ENCODE measurements at places on chromosomes 11 and 22.

DNA sequence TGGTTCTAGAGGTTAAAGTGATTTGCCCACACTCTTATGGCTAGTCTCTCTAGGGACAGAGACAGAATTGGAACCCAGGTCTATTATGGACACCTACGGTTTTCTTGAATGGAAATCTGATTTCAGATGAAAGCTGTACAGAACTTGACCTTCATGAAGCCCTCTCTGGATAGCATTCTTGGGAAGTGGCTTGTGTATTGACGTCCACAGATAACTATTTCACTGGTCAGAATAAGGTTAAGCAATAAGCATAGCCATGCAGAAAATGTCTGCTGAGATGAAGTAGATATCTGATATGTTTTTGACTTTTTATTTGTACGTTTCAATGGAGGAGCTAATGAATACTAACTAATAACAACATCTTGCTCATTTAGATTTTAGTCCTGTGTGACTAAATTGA lies 1.1 kb downstream of the TLCD5 start:
- no peak for DNase-seq

DNA sequence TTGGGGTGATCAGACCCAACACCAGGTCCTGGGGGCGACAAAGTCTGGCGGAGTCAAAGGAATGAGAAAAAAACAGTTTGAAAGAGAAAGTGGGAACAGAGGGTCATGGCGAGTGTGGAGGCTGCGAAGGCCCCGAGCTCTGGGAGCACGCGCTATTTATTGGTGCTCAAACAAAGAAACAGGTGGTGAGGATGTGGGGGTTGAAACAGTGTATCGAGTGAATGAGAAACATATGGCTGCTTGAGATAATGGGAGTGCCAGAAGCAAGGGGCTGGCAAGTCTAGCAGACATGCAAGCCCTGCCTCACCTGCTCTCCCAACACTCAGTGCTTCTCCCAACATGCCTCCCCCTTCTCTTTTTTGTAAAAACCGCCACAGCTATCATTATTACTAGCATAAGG lies 7.8 kb upstream of the DUSP18 start:
- DNase-seq = no peak

GRCh38 chr11:46916286-46917108 lies 1.9 kb downstream of the LRP4 start:
- DNase-seq = no peak

GRCh38 chr22:37254867-37255233 lies 10.8 kb upstream of the RAC2 start:
- DNase-seq = peak; percentile 20

GRCh38 chr11:110219006-110219785 lies 77.2 kb downstream of the RDX start:
- no peak for DNase-seq

DNA sequence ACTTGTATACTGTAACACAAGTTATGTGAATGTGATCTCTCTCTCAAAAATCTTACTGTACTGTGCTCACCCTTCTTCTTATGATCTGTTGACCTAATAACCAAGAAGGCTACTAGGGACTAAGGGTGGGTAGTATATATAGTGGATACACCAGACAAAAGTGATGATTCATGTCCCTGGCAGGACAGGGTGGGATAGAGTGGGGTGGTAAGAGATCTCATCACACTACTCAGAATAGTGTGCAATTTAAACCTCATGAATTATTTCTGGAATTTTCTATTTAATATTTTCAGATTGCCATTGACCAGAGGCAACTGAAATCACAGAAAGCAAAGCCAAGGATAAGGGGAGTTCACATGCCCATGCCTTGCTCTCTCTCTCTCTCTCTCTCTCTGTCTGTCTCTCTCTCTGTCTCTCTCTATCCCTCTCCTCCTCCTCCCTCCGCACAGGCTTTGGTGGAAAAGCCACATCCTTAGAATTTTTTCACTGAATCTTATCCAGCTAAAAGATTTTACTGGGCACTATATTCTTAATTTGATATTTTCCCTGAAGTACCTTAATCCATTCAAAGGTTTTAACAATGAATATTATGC lies 12.0 kb upstream of the STK33 start:
- DNase-seq = no peak

GRCh38 chr11:2194877-2195755 lies 23.5 kb upstream of the TH start:
- no peak for DNase-seq

- DNase-seq = no peak
These were observed 50.8 kb downstream of the HIPK3 start for GRCh38 chr11:33307984-33308383.

GRCh38 chr11:35228328-35228725 lies 89.4 kb downstream of the CD44 start:
- no peak for DNase-seq

- DNase-seq = no peak
These were observed 19.7 kb upstream of the RAG2 start for GRCh38 chr11:36617543-36618362.

- peak; percentile 68 for DNase-seq
These were observed at the start of gene RBFOX2 for GRCh38 chr22:36028646-36029405. TSS of gene RBFOX2 (minus strand) at chr22:36028824. CDS start at chr22:36028425, 399 bp downstream.

Data from non-pigmented ciliary epithelial cell (primary cell).